Activated CD4-positive, alpha-beta memory T cell treated with anti-CD3 and anti-CD28 coated beads for 36 hours (primary cell): ENCODE measurements at places on chromosomes 11 and 22. TPM values are rescaled to one million over a fixed set of nuclear protein-coding genes. Genes with fewer than 3 reads are reported as not detected.

DNA sequence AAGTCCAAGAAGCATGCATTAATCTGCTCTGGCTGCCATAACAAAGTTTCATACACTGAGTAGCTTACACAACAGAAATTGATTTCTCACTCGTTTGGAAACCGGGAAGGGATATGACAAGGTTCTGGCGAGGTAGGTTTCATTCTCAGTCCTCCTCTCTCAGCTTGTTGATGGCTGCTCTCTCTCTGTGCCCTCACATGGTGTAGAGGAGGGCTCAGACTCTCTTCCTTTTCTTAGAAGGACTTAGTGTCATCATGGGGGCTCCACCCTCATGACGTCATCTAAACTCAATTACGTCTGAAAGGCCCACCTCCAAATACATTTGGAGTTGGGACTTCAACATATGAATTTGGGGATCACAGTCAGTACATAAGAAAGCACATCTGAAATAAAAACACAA lies 18.6 kb downstream of the GLYATL1 start:
- H3K27me3 ChIP-seq = peaks cover 6% of the 10 kb centered on the region
- no peaks in the 10 kb centered on the region for H3K36me3 ChIP-seq
- peaks cover 3% of the 10 kb centered on the region for H3K4me1 ChIP-seq
- no peak overlapping the region for H3K27ac ChIP-seq
- no peak overlapping the region for H3K4me3 ChIP-seq

DNA sequence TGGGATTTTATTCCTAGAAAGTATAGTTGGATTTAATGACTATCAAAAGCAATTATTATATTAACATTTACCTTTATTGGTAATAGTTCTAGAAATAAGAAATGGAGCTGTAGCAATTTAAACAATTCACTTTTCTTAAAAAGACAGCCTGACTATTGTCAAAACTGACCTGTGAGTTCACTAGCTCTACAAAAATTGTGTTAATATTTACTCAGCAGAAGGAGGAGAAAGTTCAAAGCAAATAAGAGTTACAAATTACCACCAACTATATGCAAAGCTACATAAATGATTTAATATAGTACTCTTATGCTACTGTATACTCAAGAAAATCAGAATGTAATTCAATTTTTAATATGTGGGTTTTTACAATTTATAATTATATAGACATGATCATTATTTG lies 310.0 kb downstream of the DCDC1 start:
- H3K36me3 ChIP-seq = no peaks in the 10 kb centered on the region
- H3K27ac ChIP-seq = no peak overlapping the region
- no peaks in the 10 kb centered on the region for H3K4me1 ChIP-seq
- no peak for DNase-seq
- H3K27me3 ChIP-seq = no peaks in the 10 kb centered on the region

- H3K4me1 ChIP-seq = peaks cover 21% of the 10 kb centered on the region
- no peak for DNase-seq
- peaks cover 10% of the 10 kb centered on the region for H3K36me3 ChIP-seq
- H3K4me3 ChIP-seq = no peak overlapping the region
- no peaks in the 10 kb centered on the region for H3K27me3 ChIP-seq
- H3K27ac ChIP-seq = no peak overlapping the region
Observed at GRCh38 chr11:65043881-65044501, 3.0 kb downstream of the SAC3D1 start.

GRCh38 chr11:131824771-131825170 lies 454.4 kb downstream of the NTM start:
- no peaks in the 10 kb centered on the region for H3K27me3 ChIP-seq
- H3K36me3 ChIP-seq = no peaks in the 10 kb centered on the region
- DNase-seq = no peak
- H3K27ac ChIP-seq = no peak overlapping the region

- H3K4me3 ChIP-seq = no peak overlapping the region
- peaks cover 2% of the 10 kb centered on the region for H3K4me1 ChIP-seq
- H3K27ac ChIP-seq = no peak overlapping the region
- no peaks in the 10 kb centered on the region for H3K36me3 ChIP-seq
Observed at GRCh38 chr11:2511421-2512369, 66.9 kb downstream of the KCNQ1 start.

GRCh38 chr22:23763579-23763945 lies 772 bp downstream of the C22orf15 start:
- peaks cover 34% of the 10 kb centered on the region for H3K4me1 ChIP-seq
- peak overlapping the region; percentile 42 for H3K4me3 ChIP-seq
- H3K27ac ChIP-seq = peak overlapping the region; percentile 24

Gene PRRG4
- total RNA-seq = 0.24 TPM

Gene IFITM1
- 200 TPM for total RNA-seq
